Iris pigment epithelial cell (primary cell): ENCODE measurements at places on chromosomes 16 and 17.

- DNase-seq: peak; percentile 97
These were observed 13.2 kb downstream of the IL4R start for GRCh38 chr16:27326738-27327585.

- DNase-seq: no peak
These were observed 25.7 kb upstream of the TOX3 start for GRCh38 chr16:52572656-52573055.

DNA sequence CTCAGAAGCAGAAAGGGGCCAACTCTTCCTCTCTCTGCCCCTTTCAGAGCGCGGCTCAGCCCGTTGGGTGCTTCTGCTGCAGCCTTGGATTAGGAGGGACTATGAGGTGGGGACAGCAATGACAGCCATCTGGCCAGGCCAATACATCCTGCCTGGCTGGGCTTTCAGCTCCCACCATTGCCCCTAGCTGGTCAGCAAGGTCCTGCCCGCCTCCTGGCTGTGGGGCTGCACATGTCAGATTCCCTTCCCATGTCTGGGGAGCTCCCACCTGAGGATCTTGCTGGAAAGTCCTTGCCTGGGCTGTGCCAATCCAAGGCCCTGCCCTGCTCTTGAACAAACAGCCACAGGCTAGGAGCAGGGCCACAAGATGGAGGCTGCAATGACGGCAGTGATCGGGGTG, 8.3 kb downstream of the TRIM65 start:
- DNase-seq: no peak

DNA sequence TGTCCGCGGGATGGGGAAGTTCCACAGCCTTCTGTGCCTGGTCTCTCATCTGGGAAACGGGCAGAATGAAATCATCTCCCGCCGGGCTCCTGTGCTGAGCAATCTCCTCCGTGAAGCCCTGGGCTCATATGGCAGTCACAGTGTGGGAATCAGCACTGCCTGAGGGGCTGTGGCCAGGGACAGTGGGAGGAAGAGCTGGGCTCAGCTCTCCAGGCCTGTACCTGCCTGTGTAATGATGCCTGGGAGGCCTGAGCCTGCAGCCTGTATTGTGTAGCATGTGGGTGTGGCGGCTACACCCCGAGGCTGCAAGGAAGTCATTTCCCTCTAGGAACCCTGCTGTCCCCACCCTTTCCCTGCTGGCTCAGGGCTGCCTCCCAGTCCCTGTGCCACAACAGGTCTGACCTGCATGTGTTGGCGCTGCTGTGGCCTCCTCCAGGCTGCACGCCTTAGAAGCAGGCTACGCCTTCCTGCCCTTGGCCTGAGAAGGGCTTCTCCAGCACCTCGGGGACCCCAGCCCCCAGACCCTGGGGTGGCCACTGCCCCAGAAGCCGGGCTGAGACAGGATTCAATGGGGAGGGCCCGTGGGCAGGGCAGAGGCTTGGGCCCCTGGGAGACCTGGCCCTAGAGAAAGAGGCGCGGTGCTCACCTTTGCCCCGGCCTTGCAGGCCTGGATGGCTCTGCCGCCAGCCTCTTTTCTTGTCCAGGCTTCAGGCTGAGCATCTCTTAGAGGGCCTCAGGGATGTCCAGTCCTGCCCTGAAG, 2.1 kb downstream of the ITGB4 start:
- DNase-seq: no peak

DNA sequence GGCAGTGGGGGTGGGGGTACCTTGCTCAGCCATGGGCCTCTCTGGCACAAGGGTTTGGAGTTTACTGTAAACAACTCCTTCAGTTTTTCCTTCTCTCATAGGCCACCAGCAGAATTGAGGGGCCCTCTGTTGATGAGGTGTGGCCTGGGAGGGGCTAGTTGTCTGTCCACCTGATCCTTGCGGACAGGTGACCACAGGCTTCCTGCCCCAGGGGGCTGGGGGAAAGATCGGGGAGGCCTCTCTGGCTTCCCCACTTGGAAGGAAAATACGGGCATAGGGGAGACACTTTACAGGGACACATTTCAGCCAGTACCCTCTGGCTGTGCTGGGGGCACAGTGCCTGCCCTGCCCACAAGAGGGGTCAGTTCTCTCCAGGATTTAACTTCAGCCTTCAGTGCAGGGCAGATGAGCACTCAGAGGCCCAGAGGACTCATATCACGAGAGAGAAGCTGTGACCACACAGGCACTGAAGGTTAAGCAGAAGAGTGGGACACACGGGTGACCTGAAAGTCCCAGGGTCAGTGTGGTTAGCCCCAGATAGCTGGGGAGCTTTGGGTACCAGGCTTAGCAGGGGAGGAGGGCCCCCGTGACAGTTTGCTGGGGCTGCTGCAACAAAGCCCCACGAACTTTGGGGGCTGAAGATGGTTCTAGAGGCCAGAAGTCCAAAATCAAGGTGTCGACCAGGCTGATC, 245.9 kb downstream of the SEC14L1 start:
- no peak for DNase-seq

GRCh38 chr16:89210904-89211515, 6.5 kb upstream of the ZNF778 start:
- no peak for DNase-seq
